SJCRH30 (cell line): ENCODE measurements at places on chromosomes 3 and 15. TPM values are rescaled to one million over a fixed set of nuclear protein-coding genes. Genes with fewer than 3 reads are reported as not detected.
A peak's percentile ranks its signal among the peaks of the same experiment; 100 is the strongest.

GRCh38 chr3:112486811-112487505 lies 12.3 kb downstream of the BTLA start:
- H3K27ac ChIP-seq = no peak overlapping the region
- peak; percentile 13 for DNase-seq
- H3K4me3 ChIP-seq = no peak overlapping the region
- H3K36me3 ChIP-seq = no peaks in the 10 kb centered on the region
- no peaks in the 10 kb centered on the region for H3K27me3 ChIP-seq

GRCh38 chr3:184679056-184679816 lies 32.6 kb downstream of the MAGEF1 start:
- DNase-seq = peak; percentile 95
- H3K4me3 ChIP-seq = peak overlapping the region; percentile 35
- no peaks in the 10 kb centered on the region for H3K27me3 ChIP-seq
- no peaks in the 10 kb centered on the region for H3K36me3 ChIP-seq
- H3K4me1 ChIP-seq = peaks cover 6% of the 10 kb centered on the region

DNA sequence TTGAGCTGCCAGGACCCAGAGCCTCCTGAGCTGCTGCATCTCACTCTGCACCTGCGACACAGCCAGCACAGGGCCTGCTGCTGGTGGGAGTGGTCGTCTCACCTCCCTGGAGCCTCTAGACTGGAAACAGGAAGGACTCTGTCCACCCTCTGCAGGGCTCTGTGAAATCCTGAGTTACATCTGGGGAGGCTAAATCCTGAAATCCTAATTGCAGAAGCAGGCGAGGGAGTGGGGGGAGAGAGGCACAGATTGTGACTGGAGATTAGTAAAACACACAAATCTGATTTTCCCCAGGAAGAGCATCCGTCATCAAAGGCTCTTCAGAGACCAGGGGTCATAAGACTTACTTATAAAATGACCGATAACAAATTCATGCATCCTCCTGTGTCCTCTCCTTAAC lies 31.6 kb upstream of the GABRG3 start:
- no peak overlapping the region for H3K27ac ChIP-seq
- DNase-seq = no peak
- H3K4me3 ChIP-seq = no peak overlapping the region
- H3K4me1 ChIP-seq = no peaks in the 10 kb centered on the region
- H3K36me3 ChIP-seq = no peaks in the 10 kb centered on the region
- H3K27me3 ChIP-seq = no peaks in the 10 kb centered on the region

DNA sequence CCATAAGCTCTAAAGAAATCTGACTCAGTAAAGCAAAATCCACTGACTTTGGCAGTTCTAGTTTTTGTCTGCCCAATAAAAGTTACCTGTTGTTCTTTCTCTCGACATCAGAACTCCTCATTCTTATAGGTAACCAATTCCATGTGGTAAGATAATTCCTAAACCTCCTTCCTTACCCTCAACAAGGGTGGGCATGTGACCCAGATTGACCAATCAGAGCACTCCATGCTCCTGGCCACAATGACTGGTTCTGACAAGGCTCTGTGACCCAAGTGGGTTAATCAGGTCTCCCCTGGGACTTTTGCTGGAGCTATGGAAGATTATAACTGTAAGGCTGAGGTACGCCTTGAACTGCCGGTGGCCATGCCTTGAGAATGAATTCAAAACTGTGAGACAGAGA lies 31.7 kb downstream of the LINS1 start:
- no peaks in the 10 kb centered on the region for H3K4me1 ChIP-seq
- no peak overlapping the region for H3K27ac ChIP-seq
- H3K27me3 ChIP-seq = no peaks in the 10 kb centered on the region
- no peak overlapping the region for H3K4me3 ChIP-seq
- DNase-seq = no peak

DNA sequence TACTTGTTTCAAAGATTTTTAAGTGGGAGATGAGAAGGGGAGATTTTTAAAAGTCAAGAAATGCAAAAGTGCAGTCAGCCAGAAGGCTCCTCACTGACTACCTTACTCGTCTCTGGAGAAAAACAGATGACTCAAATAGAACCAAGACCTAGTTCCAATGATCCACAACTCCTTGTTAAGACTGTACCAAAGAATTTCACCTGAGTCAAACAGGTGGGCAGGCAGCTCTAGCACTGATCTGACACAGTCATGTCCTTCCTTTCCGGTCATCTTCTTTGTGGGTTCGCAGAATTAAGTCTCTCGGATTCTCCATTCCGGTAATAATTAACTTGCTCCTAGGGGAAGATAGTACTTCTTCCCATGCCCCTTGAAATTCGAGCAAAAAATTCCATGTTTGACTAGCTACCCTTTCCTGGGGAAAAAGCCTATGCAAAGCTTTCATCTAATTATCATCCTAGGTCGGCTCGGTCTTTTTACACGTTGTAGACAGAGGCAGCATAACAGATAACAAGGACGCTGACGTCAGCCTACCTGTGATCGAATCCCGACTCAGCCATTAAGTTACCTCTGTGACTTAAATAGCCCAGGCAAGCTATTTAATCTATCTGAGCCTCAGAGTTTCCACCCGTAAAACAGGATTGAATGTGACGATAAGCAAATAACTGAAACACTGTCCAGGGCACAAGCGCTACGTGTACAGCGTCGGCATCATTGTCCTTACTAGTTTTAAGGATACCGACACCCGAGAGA lies 758 bp downstream of the SELENOK start:
- no peak for DNase-seq
- H3K36me3 ChIP-seq = peaks cover 3% of the 10 kb centered on the region
- no peaks in the 10 kb centered on the region for H3K27me3 ChIP-seq
- H3K27ac ChIP-seq = peak overlapping the region; percentile 46

DNA sequence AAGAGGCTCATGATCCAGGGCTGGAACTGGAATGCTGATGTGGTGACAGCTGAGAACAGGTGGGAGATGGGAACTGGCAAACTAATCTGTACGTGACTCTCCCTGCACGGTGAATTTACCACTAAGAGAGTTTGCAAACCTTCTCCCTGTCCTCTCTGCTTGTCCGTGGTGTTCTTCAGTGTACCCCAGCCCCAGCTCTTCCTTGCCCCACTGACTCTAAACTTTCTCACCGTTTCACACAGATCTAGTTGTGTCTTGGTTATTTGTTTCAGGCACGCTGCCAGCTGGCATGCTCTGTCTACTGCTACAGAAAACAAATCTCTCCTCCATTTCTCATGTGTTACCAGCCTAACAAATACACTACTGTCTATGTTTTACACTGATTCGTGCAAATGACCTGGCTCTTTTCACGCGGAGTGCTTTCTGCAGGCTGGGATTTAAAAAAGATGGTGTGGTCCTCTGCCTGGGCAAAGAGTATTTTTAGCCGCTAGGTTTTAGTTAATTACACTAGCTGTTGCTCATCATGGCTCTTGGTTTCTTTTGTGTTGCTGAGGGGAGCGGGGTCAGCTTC lies 192.7 kb upstream of the LRIG1 start:
- no peaks in the 10 kb centered on the region for H3K27me3 ChIP-seq
- peaks cover 20% of the 10 kb centered on the region for H3K4me1 ChIP-seq
- peak; percentile 87 for DNase-seq
- no peaks in the 10 kb centered on the region for H3K36me3 ChIP-seq

DNA sequence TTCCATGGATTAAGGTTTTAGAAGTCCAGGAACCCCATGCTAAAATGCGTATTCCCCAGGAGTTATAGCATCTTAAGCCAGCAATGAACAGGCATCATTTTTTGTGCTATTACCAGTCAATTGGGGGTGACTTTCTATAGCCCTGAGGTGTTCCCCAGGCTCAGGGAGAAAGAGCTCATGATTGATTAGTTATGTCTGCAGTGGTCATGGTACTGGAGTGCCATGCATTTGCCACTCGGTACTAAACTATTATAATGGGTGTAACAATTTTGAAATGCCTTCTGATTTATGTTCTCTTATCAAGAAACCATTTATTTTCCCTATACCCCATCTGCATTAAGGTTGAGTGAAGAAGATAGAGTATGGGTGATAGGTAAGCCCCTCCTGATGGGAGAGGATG lies 11.9 kb downstream of the LRRC31 start:
- no peaks in the 10 kb centered on the region for H3K27me3 ChIP-seq
- no peaks in the 10 kb centered on the region for H3K36me3 ChIP-seq
- H3K4me1 ChIP-seq = no peaks in the 10 kb centered on the region

DNA sequence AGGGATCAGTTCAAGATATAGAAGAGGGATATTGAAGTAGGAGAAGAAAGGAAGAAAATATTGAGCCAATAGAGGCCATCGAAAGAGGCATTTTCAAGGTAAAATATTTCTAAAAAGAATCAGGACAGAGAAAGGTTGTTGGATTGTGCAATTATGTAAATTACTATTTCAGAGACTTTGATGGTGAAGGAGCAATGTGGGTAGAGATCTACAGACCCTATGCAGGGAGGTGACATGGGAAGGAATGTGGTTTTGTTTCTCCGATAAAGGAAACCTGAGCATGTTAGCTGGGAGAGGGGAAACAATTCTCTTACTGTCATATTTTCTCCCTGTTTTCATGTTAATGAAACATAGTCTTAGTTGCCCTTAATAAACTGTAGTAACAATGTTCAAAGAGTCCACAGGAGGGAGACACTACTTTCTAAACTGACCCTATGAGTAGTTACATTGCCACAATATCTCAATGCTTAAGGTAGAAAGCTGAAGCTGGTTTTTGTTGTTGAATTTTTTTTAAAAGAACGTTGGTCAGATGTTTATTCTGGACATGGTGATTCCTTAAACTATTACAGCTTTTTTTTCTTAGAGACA lies 133.3 kb downstream of the GRM7 start:
- no peak overlapping the region for H3K27ac ChIP-seq
- no peaks in the 10 kb centered on the region for H3K4me1 ChIP-seq
- no peak overlapping the region for H3K4me3 ChIP-seq
- no peak for DNase-seq

DNA sequence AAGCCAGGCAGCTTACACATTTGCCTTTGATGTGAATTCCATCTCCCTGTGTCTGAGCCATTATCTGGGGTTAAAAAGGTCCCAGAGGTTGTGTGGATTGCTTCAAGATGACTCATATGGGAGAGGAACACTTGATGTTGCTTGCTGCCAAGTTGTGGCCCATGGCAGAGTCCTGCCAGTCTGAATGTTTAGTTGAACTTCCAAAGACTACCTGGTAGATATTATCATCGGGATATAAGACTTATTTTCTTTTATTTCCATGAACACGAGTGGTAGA lies 85.6 kb downstream of the TJP1 start:
- H3K36me3 ChIP-seq = peaks cover 49% of the 10 kb centered on the region
- no peak overlapping the region for H3K4me3 ChIP-seq
- DNase-seq = no peak
- peaks cover 5% of the 10 kb centered on the region; the same call in 1 of the 2 replicates for H3K4me1 ChIP-seq
- no peaks in the 10 kb centered on the region for H3K27me3 ChIP-seq
- H3K27ac ChIP-seq = no peak overlapping the region

- no peak for DNase-seq
- no peaks in the 10 kb centered on the region for H3K36me3 ChIP-seq
- no peak overlapping the region for H3K4me3 ChIP-seq
- H3K27me3 ChIP-seq = peaks cover 15% of the 10 kb centered on the region
Measured at GRCh38 chr3:127459891-127460290, 130.6 kb downstream of the TPRA1 start.

DNA sequence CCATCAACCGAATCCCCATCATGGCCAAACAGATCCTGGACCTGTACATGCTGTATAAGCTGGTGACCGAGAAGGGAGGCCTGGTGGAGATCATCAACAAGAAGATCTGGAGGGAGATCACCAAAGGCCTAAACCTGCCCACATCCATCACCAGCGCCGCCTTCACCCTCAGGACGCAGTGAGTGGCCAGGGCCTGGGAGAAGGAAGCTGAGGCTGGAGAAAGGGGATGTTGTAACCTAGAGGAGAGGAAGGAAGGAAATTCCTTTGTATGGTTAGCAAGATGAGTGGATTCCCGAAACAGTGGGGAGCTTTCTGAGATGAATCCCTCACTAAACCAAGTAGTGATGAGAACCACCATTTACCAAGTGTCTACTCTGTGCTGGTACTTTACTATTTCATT lies 25.8 kb upstream of the CLK3 start:
- no peak overlapping the region for H3K27ac ChIP-seq
- H3K4me3 ChIP-seq = no peak overlapping the region
- peaks cover 5% of the 10 kb centered on the region for H3K36me3 ChIP-seq
- H3K4me1 ChIP-seq = peaks cover 3% of the 10 kb centered on the region; the same call in 1 of the 2 replicates

DNA sequence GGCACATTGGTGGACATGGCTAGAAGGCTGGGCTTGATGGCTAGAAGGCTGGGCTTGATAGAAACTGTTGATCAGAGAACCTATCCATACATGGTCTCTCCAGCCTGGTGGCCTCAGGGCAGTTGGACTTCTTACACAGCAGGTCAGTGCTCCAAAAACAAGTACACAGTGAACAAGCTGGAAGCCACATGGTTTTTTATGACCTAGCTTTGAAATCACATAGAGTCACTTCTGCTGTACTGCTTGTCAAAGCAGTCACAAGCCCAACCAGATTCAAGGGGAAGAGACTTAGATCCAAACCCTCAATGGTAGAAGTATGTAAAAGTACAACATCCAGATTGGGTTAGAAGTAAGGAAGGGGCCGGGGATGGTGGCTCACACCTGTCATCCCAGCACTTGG lies 89.4 kb upstream of the HES1 start:
- DNase-seq = no peak
- H3K27ac ChIP-seq = no peak overlapping the region
- no peak overlapping the region for H3K4me3 ChIP-seq
- H3K36me3 ChIP-seq = no peaks in the 10 kb centered on the region

DNA sequence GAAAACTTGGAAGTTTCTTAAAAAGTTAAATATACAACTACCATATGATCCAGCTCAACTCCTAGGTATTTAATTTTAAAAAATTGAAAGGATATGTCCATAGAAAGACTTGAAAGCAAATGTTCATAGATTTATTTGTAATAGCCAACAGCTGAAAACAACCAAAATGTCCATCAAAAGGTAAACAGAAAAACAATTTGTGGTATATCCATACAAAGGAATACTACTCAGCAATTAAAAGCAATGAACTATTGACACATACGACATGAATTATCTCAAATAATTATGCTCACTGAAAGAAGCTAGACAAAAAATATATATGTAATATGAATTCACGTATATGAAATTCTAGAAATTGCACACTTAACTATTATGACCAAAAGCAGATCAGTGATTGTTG lies 249.5 kb downstream of the MEIS2 start:
- H3K4me3 ChIP-seq = no peak overlapping the region
- H3K27me3 ChIP-seq = no peaks in the 10 kb centered on the region
- H3K4me1 ChIP-seq = no peaks in the 10 kb centered on the region
- H3K36me3 ChIP-seq = no peaks in the 10 kb centered on the region
- H3K27ac ChIP-seq = no peak overlapping the region

The LMAN1L gene
- total RNA-seq = not detected in 2 replicates

The CP gene
- total RNA-seq = 0.08 TPM in 1 of 2 replicates, not detected in the other

The TRPC1 gene
- 18.6 and 21.0 TPM in 2 replicates for total RNA-seq

The CDC25A gene
- 83.1 and 92.0 TPM in 2 replicates for total RNA-seq

The CCR9 gene
- total RNA-seq = not detected in 2 replicates

The SCAANT1 gene
- total RNA-seq = not detected in 2 replicates

The CTSH gene
- 11.4 and 13.5 TPM in 2 replicates for total RNA-seq

The CDHR4 gene
- not detected in 2 replicates for total RNA-seq

The ZMAT3 gene
- total RNA-seq = 6.9 and 7.1 TPM in 2 replicates
